ENCODE measurements at places on chromosomes 16 and 17. TPM values are rescaled to one million over a fixed set of nuclear protein-coding genes. Genes with fewer than 3 reads are reported as not detected.

DNA sequence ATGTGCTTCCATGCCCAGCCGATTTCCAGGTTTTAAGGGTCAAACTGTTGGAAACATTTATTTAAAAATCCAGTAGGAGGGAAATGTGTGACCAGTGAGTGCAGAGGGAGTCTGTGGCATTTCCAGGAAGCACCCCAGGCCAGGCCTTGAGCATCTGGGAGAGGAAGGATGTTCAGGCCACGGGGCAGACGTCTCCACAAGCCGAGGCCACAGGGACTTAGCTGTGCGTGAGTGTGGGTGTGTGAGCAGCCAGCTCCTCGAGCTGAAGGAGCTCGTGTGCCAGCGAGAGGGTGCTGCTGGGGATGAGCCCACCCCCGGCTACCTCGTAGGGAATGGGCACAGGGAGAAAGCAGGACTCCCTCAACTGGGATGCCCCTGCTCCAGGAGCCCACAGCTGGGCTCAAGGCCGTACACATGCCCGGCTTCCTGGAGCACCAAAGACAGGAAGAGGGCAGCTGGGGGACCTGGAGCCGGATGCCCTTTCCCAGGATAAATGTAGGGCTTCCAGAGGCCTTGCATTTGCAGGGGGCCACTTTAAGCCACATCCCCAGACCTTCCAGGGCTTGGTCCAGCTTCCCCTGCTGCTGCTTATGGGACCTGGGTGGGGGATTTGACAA, 12.5 kb downstream of the NPTX1 start:
- no peak for DNase-seq

- DNase-seq: peak; percentile 76
Measured at GRCh38 chr16:25126820-25127232, 15.3 kb downstream of the LCMT1 start.

DNA sequence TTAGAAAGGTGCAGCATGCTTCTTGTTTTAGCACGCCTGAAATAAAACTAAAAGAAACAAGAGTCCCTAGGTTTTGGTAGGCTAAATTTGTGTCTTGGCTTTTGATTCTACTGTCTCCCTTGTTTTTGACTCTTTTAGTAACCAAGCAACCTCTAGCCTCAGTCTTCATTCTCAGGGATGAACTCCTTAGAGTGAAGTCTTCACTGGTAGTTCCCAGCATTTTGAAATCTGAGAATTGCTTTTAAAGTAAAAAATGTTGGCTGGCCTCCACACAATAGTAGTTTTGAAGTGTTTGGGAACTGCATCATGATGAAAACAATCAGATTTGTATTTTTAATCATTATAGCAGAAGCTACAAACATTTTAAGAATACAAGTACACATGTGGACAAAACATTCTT, 6.1 kb upstream of the CDR2 start:
- DNase-seq: no peak

DNA sequence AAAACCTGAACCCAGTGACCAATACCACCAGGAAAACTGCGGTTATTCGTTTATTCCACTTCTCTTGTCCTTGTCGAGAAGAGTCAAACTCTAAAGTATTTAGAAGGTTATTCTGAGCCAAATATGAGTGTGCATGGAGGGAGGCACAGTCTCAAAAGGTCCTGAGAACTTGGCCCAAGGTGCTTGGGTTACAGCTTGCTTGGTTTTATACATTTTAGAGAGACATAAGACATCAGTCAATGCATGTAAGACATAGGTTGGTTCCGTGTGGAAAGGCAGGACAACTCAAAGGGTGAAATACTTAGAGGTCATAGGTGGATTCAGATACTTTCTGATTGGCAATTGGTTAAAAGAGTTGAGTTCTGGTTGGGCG, 681 bp upstream of the TRAP1 start:
- DNase-seq: no peak

GRCh38 chr17:77125432-77125901, 15.3 kb upstream of the SEC14L1 start:
- peak; percentile 99 for DNase-seq

DNA sequence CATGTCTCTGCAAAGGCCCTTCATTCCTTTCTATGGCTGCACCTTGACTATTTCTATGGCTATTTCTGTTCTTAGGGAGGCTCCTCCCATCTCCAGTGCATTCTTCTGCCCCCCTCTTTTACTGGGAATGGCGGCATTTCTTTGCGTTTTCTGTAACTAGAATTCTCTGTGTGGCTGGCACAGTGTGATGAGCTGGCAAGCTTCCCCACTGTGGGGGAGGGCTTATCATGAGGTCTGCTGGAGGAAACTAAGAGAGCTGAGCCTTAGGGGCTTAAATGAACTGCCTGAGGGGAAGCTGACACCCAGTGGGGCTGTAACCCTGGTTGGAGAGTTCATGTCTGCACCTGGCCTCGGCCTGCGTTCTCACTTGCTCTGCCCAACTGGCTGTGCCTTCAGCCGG, 1.5 kb upstream of the CARD14 start:
- DNase-seq: no peak

GRCh38 chr17:67544364-67544955, 167.4 kb downstream of the PITPNC1 start:
- DNase-seq: no peak

GRCh38 chr17:82249896-82250581, 21.2 kb downstream of the SLC16A3 start:
- no peak for DNase-seq

- DNase-seq: no peak
Measured at GRCh38 chr17:50556803-50557202, 3.7 kb upstream of the CACNA1G start.

DNA sequence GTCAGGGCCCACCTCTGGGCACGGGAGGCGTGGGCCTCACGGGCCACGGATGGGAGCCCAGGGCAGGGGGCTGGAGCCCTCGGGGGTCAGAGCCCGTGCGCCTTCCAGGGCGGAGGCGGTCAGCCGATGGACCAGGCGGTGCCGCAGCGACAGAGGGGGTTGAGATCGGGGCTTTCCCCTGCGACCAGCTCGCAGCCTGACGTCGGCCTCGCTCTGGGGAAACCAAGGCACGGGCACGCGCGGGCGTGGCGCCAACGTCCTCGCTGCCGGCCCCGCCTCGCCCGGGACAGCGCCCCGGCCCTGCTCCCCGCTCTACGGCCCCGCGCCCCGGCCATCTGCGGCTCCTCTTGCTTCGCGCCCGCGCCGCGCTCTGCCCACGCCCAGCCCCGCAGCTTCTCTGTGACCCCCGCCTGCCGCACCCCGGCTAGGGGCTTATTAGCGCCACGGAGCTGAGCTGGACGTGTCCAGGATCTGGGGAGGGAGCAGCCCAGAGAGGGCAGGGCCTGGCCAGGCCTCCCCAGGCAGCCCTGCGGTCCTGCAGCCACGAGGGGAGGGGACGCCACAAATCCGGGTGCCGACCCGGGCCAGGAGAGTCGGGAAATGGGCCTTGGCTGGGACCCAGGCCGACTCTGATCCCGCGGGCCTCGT, 13.5 kb downstream of the ACTG1 start:
- no peak for DNase-seq

- no peak for DNase-seq
Measured at GRCh38 chr17:8019166-8019565, 16.8 kb downstream of the GUCY2D start.

GRCh38 chr16:52629296-52629695, 82.4 kb upstream of the TOX3 start:
- DNase-seq: no peak

- no peak for DNase-seq
Measured at GRCh38 chr16:81881228-81881627, 102.1 kb downstream of the PLCG2 start.

GRCh38 chr16:54673313-54673712, 257.4 kb upstream of the IRX5 start:
- DNase-seq: no peak

DNA sequence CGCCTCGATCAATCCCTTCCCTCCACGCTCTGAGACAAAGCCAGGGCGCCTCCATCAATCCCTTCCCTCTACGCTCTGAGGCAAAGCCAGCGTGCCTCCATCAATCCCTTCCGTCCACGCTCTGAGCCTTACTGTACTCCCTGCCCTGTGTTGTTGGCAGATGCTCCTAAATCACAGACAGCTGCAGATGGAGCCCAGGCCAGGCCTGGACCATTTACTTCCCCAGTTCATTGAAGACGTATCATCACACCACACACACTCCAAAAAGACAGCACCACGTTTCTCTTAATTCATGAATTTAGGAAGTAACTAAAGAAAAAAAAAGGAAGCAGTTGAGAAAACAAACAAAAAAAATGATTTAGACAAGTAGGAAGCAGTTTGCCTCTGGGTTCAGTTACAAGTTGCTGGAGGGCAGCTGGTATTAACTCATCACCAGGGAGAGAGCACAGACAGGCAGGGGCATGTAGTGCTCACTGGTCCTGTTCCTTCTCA, 7.4 kb upstream of the CD300LD start:
- DNase-seq: no peak

GRCh38 chr16:73287859-73288405, 240.0 kb upstream of the ZFHX3 start:
- DNase-seq: no peak

GRCh38 chr17:80872001-80872500, 119.6 kb upstream of the CHMP6 start:
- no peak for DNase-seq

DNA sequence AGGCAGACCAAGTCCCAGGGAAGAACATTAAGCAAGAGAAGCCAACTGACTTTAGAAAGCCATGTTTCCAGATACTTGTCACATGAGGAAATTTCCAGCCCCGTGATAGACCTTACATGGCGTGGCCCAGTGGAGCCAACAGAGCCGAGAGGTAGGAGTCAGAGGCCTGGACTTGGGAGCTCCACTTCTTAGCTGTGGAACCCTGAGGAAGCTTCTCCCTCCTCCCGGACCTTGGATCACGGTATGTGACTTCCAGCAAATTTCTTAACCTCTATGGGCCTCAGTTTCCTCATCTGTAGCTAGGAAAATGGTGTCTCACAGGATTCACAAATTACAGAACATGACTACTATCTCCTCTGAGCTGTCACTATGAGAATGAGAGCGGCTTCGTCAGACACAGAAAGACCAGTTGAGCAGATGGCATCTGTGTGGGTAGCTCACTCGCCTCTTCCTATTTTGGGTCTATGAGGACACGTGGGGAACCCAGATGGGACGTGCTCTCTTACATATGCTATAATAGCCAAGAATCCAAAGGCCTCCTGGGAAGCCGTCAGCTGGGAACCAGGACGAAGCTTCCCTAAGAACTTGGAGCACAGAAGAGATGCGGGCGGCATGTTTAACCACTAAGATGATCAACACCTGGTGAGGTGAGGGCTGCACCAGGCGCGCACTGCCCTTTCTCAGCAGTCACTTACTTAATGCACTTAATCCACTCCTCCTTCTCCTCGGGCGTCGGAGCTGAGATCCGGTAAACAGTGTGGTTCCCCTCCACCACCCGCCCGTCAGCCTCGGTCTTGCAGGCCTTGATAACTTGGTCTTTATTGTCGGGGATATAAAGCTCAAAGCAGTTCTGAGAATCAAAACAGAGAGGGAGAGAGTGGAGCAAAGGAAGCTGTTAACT, 102.3 kb downstream of the CYTH1 start:
- no peak for DNase-seq

DNA sequence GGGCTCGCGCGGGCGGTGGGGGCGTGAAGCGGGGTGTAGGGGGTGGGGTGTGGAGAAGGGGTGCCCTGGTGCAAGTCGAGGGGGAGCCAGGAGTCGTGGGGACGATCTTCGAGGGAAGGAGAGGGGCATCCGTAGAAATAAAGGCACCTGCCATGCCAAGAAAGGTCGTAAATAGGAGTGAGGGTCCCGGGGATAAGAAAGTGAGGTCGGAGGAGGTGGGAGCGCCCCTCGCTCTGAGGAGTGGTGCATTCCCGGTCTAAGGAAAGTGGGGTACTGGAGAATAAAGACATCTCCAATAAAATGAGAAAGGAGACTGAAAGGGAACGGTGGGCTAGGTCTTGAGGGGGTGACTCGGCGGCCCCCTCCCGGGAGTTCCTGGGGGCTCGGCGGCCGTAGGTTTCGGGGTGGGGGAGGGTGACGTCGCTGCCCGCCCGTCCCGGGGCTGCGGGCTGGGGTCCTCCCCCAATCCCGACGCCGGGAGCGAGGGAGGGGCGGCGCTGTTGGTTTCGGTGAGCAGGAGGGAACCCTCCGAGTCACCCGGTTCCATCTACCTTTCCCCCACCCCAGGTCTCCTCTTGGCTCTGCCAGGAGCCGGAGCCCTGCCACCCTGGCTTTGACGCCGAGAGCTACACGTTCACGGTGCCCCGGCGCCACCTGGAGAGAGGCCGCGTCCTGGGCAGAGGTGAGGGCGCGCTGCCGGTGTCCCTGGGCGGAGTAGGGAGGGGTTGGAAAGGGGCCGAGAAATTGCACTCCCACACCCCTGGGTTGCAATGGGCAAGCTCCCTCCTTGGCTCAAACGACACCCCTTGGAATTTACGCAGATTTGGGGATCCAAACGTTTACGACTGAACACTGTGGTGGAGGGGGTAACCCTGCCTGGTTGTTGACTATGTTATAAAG, 888 bp downstream of the CDH1 start:
- DNase-seq: no peak

- no peak for DNase-seq
Measured at GRCh38 chr16:3234543-3234856, 458 bp downstream of the ZNF200 start.

DNA sequence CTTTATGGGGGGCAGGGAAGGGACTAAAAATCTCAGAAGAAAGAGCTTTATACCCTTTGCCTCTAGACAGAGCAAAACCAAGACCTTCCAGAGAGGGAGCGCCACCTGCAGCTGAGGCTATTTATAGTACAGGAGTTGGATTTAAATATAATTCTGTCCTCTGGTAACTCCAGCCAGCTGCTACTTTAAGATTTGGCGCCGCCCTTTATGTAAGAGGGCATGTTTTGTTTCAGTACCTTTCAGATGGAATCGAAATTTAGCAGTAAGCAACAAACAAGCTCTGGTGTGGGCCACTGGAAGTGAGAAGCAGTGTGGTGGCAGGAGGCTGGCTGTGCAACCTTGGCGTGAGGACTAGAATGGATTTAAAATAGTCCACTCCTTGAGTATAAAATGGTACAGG, 5.2 kb upstream of the GUCY2D start:
- DNase-seq: peak; percentile 49

DNA sequence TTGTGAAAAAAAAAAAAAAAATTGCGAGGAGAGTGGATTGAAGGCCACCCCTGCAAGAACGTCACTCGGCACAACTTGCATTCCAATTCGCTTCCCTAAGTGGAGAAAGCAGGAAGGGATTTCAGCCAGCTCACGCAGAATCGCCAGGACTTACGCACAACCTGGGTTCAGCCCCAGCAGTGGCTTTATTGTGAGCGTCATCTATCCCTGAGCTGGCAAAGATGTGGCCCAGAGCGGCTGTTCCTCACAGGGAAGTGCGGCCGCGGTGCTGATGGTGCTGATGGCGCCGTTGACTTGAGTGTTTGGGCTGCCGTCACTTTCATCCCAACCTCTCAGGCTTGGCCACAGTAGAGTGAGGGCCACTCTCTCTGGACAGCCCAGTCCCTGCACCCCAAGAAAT, 197.6 kb downstream of the NTN1 start:
- no peak for DNase-seq

GRCh38 chr16:69260506-69260905, 50.6 kb upstream of the VPS4A start:
- no peak for DNase-seq

ZACN gene
- total RNA-seq: not detected

NACA2 gene
- not detected for total RNA-seq

MPO gene
- not detected for total RNA-seq

KRTAP3-1 gene
- not detected for total RNA-seq

HOXB1 gene
- total RNA-seq: not detected

SMIM5 gene
- 0.09 TPM for total RNA-seq

PIRT gene
- not detected for total RNA-seq

Measured in dermis blood vessel endothelial cell (primary cell).